ENCODE measurements at places on chromosomes 4 and X.

GRCh38 chrX:68699960-68700746 is 52.7 kb downstream of the STARD8 start:
- DNase-seq: peak; percentile 35

- DNase-seq: peak; percentile 37
Observed at GRCh38 chrX:139924069-139924695, 8.7 kb downstream of the ATP11C start.

DNA sequence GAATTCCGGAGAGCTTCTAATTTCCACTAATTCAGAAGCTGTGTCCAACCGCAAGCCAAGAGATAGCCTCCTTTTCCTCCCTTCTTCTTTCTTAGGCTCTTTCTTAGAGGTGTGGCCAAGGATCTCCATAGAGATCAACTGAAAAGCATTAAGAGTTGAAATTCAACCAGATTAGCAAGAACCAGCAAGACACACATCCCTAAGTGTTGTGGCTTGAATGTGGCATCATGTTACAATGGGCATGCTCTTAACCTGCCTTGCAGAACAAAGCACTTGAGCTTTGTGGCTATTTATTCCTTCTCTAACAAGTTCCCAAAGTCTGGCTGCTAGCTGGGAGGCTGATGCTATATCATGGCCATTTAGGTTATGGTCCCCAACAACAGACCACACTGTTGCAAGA is 10.4 kb downstream of the ANOS1 start:
- no peak for DNase-seq

- DNase-seq: no peak
Observed at GRCh38 chrX:108117988-108118387, 26.4 kb downstream of the ATG4A start.

DNA sequence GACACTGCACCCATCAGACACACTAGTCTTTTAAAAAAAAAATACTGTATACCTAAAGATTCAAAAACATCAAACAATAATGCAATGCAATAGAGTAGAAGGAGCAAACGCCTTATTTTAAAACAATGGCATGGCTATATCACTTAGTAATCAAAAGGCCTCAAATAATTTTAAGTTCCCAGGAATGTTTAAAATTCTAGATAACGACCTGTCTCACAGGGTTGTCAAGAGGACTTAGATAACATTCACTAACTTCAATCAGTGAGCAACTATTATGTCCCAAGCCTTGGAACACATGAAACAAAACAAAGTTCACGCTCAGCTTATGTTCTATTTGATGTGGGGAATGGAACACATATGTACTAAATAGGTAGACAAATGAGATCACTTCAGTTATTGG is 106.5 kb downstream of the FRYL start:
- DNase-seq: no peak

DNA sequence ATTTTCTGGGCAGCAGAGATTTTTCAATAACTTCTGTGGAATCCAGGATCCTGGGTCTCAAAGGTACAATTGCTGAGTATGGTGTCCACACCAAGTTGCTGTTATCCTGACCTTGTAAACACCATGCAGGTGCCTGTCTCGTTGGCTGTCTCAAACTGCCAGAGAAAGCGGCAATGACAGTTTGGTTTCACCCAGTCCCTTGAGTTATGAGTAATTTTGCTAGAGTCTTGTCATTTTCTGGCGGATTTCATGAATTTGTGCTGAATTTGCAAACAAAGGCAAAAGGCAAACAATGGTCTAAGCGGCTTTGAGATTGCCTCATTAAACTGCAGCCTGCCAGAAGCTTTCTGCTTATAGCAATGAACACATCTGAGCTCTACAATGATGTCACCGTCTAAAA is 847.9 kb downstream of the RAB28 start:
- DNase-seq: no peak

DNA sequence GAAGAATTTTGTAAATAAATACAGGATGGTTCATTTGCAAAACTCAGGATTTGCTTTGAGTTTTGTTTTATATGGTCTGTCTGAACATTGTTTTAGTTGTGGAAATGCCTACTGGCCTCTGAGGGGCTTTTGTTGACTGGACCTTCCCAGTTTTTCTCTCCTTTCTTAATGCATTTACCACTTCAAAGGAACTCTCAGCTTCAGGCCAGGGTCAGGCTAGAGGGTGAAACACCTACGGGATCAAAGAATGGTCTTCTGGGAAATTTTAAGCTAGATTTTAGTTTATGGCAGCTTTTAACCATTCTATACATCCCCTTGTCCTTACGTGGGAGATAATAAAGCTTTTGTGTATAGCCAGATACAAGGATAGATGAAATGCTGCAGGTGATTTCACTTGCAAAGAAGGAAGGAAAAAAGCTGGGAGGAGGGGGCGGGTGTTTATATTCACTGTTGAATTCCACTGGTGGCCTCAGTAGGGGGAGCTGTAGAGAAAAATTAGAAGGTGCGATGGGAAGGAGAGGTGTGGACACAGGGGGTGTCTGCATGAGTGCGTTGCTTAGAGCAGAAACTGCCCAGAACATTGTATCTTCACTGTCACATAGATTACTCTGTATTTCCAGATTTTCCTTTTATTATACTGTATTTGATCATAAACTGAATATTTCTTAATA is 151.8 kb downstream of the TSPAN5 start:
- peak; percentile 24 for DNase-seq

DNA sequence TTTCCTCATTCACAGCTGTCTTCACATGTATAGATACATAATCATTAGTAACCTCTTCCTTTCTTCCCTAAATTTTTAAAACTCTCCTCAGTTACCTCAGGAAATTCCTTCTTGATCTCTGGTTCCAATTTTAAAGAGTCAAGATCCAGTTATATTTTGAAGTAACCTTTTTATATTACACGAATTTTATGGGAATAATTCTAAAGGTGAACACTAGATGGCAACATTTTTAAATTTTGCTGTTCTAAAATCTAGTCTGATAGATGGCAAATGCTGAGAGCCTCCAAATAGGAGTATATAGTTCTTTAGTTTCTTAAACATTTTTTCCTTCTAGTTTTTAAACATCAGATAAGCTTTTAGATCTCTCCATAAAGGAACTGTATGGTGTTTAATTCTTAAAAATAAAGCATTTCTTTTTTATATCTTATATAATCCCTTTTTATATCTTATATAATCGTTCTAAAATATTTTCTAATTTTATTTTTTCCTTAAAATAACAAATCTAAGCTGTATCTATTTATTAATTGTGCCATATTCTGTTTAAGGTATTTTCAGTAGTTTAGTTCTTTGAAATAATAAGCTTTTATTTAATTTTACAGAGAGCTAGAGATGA is 37.9 kb upstream of the PAPSS1 start:
- peak; percentile 61 for DNase-seq

DNA sequence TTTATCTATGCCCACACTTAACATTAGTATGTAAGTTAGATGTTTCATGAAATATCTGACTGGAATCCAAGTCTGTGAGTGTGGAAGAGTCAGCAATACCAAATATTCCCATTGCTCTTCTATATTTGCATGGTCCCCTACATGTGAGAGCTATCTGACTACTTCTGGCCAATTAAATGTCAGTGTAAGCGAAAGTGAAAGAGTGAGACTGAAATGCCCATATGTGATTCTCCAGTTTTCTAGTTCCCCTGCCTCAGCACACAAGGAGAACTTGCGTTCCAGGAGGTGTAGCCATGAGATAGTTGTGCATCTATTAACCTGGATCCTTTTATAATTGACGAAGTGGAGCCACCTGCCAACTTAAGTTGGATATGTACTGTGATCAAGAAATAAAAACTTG is 50.1 kb upstream of the GLRB start:
- DNase-seq: no peak

- DNase-seq: no peak
Observed at GRCh38 chr4:2141762-2142451, 82.8 kb downstream of the NAT8L start.

DNA sequence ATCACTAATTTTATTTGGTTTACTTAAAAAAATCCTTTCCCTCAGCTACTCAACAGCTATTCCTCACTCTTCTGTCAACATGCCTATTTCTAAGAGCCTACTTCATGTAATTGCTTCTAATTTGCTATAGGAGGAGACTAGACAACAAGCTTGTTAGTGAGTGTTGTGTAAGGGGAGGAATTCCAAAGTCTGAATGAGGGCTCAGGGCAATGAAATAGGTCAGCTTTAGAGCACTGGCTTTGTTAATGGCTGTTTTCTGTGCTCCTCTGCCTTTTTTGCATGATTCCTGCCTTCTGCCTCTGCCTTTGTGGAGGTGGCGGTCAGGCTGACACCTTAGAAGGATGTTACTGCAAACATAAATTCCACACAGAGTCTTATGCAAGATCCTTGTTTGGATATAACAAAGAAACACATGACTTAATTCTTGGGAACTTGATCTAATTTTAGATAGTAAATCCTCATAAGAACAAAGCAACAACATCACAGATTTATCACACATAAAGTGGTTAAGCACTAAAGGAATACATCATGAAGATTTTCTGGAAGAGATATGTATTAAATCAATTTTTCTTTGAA is 15.0 kb upstream of the PAGE1 start:
- DNase-seq: no peak

GRCh38 chr4:188624370-188624769 is 485.1 kb downstream of the TRIML1 start:
- no peak for DNase-seq

- no peak for DNase-seq
Observed at GRCh38 chr4:119652998-119653397, 24.4 kb upstream of the PDE5A start.

DNA sequence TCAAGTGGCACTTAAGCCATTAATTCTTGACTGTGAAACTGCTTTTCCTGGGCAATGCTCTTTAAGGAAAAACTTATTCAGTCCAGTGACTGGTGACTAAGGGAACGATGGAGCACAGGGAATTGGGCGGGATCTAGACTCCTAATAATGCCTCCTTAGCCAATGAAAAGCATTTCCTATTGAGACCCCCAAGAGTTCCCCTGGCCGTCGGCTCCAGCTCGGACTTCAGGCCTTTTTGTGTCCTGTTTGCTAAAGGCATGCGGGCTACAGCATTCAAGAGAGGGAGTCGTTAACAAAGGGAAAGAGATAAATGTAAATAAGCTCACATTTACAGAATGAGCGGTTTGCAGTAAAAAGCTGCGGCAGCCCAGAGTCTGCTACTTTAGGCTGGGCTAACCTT is at the start of gene LPAR4:
Gene LPAR4 (plus strand): TSS at position 232 of the 400 bp plus-strand sequence. CDS start 7,150 bp downstream, outside the sequence.
- DNase-seq: no peak

Measured in KBM-7 (cell line).